ENCODE measurements at places on chromosomes 16 and 17.
A peak's percentile ranks its signal among the peaks of the same experiment; 100 is the strongest.

DNA sequence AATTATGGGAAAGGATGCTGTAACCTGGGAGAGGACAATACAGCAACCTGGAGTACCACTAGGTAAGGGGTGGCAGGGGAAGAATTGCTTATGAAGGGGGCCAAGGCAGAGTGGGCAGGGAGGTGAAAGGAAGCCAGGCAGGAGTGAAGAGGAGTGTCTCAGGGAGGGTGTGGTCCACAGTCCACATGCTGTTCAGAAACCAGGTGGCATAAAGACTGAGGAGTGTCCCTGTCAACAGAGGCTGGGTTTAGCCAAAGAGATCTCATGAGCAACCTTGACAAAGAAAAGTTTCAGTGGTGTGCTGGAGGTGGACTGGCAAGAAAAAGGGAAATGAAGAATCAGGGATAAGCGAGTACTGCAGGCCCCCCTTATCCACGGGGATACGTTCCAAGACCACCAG is 88.4 kb downstream of the SPACA3 start:
- DNase-seq, result no peak

- no peak for DNase-seq
Observed at GRCh38 chr16:87484487-87485331, 8.1 kb downstream of the ZCCHC14 start.

DNA sequence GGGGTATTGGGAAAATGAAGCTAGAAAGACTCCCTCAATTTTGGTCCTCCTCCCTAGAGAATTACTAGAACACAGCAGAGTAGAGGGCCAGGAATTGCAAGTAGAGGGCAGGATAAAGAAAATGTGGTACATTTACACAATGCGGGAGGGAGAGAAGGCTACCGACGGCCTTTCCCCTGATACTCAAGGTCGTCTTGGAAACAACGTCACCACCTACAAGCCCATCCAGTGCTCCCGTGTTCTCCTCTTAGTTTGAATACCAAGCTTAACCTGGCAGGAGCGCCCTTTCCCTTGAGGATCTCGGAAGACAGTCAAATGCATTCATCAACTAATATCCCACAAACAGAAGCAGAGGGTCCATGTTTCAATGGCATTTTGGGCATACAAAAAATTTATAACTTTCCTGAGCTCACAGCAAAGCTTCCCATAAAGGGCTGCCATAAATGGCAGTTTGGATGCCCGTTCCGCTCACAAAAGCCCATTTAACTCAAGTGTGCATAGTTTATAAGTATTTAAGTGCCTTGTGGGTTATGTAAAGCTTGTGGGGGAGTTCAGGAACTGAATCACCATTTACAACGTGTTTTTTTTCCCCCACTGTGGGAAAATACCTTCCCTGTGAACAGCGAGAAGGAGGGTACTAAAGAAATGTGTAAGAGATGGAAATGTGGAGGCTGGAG is 414.6 kb downstream of the SLC39A11 start:
- no peak for DNase-seq

DNA sequence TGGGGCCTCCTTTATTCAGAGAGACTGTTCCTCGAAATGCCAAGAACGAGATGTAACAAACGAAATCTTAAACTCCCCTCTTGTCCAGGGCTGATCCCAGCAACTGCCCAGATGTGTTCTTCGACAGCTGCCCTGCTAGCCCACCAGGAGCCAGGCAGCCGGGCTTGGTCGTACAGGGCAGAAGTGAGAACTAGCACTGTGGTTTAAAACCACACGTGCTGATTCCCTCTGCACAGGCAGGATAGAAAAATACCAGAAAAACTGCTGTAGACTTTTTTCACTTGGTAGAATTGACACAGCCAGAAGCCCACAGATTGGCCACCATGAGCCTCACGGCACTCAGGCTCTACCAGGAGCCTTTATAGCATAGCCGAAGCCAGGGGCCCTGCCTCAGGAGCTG is 33.1 kb downstream of the PLD6 start:
- no peak for DNase-seq

- DNase-seq, result no peak
Observed at GRCh38 chr17:77535435-77535834, 394.7 kb downstream of the SEC14L1 start.

DNA sequence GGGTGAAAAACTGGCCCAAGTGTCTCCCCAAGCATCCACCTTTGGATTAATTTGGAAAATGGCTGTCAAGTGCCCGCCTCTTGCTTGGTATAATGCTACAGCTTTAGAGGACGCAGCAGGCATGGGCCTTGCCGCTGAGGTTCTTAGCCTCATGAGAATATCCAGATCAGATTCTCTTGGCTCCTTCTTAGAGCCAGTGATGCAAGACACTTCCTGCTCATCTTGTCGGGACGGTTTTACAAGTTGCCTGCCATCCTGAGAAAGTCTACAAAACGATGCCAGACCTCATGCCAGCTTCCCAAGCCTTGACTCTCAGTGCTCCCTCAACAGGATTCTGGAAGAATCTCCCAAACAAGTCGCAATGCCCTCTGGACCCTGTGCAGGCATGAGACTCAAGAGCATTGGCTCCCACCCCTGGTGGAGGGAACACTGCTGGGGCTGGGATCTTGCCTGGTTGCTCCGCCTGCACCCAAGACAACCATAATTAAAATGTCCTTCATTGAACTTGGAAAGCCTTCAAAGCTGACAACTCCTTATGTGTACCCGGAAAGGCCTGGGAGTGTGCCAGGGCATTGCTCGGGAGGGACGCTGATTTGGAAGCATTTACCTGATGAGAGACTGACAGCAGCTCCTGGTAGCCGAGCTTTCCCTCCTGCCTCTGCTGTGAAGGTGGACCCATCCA is 25.8 kb upstream of the STH start:
- no peak for DNase-seq

GRCh38 chr16:70476272-70477020 is 22.1 kb downstream of the FCSK start:
- no peak for DNase-seq

DNA sequence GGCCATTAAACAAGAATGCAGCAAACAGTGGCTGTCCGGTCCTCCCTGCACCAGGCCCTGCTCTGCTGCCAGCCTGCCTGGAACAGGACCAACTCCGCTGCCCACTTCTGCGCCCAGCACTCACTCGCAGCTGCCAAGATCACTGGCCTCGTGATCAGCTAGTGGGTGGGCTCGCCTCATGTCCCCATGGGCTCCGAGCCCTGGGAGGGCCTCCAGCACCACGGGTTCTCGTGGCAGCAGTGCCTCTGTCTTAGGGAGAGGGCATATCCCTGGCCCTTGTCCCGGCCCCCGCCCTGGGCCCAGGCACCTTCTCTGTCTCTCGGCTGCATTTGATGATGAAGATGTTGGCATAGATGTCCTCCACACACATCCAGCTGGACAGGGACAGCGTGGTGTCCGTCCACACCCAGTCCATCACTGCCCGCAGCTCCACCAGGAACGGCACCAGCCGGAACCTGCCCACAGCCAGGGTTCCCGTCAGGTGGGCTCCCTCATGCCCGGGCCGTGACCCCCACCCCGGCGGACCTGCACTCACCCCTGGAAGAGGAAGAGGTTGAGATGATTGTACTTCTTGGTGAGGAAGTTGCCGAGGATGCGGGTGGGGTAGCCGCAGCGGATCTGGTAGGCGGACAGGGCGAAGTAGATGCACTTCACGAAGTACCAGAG is 13.1 kb downstream of the CTU2 start:
- no peak for DNase-seq

GRCh38 chr17:32161029-32161428 is 18.7 kb downstream of the RHOT1 start:
- DNase-seq, result no peak

- no peak for DNase-seq
Observed at GRCh38 chr17:61463316-61464129, 11.3 kb downstream of the TBX4 start.

GRCh38 chr16:84730406-84731106 is 30.8 kb downstream of the USP10 start:
- DNase-seq, result peak; percentile 41

DNA sequence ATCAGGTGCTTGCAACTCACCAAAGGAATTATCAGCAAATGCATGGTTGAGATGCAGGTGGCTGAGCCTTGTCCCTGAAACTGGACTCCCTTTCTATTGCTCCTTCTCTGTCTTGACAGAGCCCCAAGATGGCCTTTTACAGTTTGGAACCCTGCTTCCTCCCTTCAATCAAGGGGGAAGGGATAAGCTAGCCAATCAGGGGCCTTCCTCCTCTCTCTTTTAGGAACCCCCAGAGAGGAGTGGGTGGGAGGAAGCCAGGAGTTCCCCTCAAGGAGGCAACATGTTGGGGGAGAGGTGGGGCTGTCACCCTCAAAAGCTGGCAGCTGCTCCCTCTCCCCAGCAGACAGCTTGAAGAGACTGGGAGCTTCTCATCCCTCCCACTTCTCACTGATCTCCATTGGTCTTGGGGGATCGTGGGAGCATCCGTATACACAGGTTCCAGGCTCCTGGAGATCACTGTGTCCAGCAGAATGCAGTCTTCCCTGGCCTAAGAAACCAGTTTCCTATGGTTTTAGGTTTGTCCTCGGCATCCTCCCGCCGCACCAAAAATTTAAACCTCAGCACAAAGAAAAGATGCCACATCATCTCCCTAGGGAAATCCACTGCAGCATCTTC is 7.2 kb downstream of the RASL10B start:
- no peak for DNase-seq

- DNase-seq, result no peak
Observed at GRCh38 chr16:497258-497657, 30.3 kb upstream of the CAPN15 start.

GRCh38 chr16:77430360-77430759 is 4.5 kb downstream of the ADAMTS18 start:
- DNase-seq, result no peak

DNA sequence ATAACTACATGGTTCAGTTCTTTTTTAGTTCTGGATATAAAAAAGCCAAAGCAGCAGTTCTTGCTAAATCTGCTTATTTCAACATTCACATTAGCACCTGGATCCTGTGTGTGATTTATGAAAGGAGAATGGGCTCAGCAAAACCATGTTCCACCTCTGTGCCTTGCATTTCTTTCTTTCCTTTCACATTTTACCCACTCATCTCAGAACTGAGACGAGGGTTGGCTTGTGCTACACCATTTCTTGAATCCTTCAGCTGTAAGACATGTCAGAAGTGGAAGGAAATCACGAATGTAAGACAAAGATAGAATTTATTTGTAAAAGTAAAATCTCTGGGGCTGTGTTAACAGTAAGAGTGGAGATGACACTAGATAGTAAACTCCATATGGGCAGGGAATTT is 1.2 kb upstream of the UTP6 start:
- DNase-seq, result no peak

DNA sequence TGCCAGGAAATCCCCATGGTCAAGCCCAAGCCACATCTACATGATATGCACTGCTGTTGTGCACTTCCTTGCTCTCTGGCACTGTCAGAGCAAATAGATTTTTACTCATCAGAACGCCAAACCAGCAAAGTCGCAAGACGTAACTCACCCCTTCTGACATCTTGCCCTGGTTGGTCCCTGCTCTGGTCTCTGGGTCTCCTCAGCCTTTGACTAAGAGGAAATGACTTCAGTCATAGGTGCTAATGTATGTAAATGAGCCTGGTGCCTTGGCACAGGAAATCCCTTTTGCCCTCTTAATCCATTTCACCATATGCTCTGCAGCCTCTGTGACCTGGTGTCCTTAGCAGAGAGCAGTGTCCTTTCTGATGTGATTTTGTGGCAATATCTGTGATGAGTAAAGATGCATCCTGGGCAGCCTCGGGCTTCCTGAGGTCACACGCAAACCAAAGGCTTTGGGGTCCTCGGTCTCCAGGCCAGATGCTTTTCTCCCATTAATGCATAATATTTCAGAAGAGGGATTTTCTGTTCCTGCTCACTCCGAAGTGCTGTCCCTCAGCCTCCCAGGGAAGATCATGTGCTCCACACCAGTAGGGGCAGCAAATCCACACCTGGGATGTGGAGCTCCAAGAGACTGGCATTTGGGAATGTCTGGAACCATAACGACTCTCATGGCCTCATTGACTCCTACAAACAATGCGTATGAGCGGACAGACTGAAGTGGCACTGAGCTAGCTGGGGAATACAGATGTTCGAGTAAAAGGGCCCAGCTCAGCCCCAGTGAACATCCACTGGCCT is 66.9 kb downstream of the GP2 start:
- no peak for DNase-seq

DNA sequence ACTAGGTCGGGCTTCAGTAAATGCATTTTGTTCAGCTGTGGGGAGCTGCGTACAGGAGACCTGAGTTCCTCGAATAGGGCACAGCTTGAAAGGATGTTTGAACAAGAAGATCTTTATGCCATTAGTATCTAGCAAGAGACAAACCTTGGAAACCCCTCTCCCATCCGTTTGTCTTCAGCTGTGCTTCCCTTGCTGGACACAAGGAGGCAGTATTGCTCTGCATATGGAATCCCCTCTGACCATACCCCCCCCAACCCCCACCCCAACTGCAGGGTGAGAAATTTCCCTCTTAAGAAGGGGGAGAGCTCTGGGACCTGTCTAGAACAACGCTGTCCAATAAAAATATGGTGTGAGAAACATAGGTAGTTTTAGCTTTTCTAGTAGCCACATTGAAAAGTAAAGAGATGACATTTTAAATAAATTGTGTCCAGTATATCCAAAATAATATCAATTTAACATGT is 1.6 kb downstream of the MRM1 start:
- peak; percentile 82 for DNase-seq

GRCh38 chr16:54412777-54413455 is 126.3 kb upstream of the IRX3 start:
- no peak for DNase-seq

Data from CD4-positive, alpha-beta T cell treated with Interleukin-12 subunit alpha and Interleukin-12 subunit beta, for 1 hour (primary cell).